Bronchial smooth muscle cell (primary cell): ENCODE measurements at places on chromosomes 16 and 17. TPM values are rescaled to one million over a fixed set of nuclear protein-coding genes. Genes with fewer than 3 reads are reported as not detected.

The CA7 gene
- total RNA-seq = not detected in 2 replicates

The TTYH2 gene
- 5.2 and 5.7 TPM in 2 replicates for total RNA-seq

The HBA1 gene
- total RNA-seq = not detected in 2 replicates

The CDH3 gene
- total RNA-seq = 0.16 and 1.3 TPM in 2 replicates

The MLLT6 gene
- 16.1 and 29.9 TPM in 2 replicates for total RNA-seq

The CACNG3 gene
- total RNA-seq = not detected in 2 replicates

The LITAF gene
- total RNA-seq = 61.3 and 76.0 TPM in 2 replicates

The PYY gene
- total RNA-seq = 0.16 TPM in 1 of 2 replicates, not detected in the other

The FSCN2 gene
- total RNA-seq = 1.7 and 2.8 TPM in 2 replicates

The KRT28 gene
- total RNA-seq = not detected in 2 replicates

The ACSM2A gene
- not detected in 2 replicates for total RNA-seq

The TBC1D3 gene
- not detected in 2 replicates for total RNA-seq

The CCL1 gene
- not detected in 2 replicates for total RNA-seq

The MSL1 gene
- 32.2 and 32.6 TPM in 2 replicates for total RNA-seq

The GPR139 gene
- total RNA-seq = not detected in 2 replicates

The KCNJ12 gene
- 0.32 and 1.5 TPM in 2 replicates for total RNA-seq

The DPEP3 gene
- total RNA-seq = not detected in 2 replicates

The CCDC200 gene
- total RNA-seq = 0.16 TPM in 1 of 2 replicates, not detected in the other
